Hematopoietic multipotent progenitor cell treated with erythropoietin and hydrocortisone succinate and interleukin-3 and kit ligand, for 8 days (in vitro differentiated cells): ENCODE measurements at places on chromosomes 7 and 10.

DNA sequence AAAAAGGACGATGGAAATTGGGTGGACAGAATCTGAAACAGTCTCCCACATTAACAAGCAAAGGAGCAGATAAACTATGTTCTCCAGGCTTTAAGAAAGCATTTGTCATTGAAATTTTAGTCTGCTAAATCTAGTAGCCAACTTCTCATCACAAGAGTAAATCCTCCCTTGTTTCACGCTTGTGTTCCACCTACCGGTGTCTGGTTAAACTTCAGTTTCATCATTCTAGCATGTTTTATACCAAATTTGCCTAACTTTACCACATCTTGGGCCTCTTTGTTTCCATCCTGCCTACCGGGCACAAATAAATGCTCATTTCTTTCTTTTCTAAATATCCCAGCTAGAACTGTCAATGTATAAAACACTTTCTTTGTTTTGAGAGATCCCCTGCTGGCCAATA lies 5.8 kb downstream of the LIPA start:
- no peak for DNase-seq

GRCh38 chr10:48572414-48572813 lies 32.5 kb downstream of the ARHGAP22 start:
- DNase-seq, result no peak

DNA sequence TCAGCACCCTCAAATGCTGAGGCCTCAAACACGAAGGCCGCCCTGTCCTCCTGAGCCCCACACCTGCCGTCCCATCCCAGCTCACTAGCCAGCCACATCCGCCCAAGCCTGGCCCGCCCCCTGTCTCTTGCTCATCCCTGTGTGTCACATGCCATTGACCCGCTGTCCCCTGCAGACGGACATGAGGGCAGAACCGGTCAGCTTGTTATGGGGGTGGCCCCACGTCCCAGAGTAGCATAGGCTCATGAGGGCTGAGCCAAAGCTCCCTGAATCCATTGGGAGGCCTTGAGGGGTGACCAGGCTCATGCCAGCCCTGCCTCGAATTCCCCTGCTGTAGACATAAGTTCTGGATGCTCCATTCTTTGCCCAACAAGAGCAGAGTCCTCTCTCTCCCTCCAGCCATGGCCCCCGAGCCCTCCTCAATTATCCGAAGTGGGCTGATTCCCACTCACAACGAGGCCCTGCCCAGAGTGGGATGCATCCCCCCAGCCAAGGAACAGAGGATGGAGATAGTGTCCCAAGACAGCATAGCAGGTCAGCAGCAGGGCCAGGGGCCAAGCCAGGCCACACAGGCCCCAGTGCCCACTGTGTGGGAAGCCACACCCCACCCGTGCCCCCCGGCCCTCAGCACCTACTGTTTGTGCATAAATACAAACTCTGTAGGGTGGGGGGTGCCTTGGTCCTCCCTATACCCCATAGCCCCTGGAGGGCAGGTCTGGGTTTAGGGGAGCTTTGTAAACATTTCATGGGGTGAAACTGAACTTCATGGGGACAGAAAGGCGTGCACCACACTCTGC lies 42.1 kb downstream of the EBF3 start:
- no peak for DNase-seq

- no peak for DNase-seq
Observed at GRCh38 chr10:76296957-76297356, 865.5 kb downstream of the LRMDA start.

DNA sequence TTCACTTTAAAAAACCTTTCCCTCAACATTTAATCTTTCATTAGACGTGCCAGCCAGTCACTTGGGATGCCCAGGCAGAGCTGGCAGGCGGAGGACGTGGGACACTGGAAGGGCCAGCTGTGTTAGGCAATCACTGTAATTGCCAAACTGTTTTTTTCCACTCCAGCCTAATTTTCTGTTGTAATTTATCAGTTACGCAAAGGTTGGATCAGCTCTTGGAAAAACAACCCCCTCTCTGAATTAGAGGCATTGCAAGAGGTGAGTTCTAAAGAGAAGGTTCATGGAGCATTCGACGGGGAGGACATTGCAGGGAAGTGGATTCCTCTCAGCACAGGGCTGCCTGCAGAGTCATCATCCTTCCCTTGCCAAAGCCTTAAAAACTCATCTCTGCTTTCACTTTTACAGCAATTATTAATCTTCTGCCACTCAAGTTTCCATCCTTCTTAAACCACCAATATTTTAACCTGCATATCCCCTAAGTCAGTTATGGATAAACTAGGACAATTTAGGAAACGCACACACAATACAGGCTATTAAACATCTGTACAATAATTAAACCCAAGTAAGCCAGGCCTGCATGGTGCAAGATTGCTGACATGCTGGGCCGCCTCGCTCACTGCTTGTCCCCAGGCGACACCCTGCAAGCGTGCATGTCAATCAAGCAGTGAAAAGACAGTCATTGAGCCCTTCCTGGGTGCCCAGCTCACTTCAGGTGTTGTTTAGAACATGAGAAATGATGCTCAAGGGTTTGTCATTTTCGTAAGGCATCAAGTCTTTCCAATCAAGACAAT lies 272.3 kb upstream of the RNF32 start:
- no peak for DNase-seq

GRCh38 chr7:27547401-27547800 lies 115.3 kb downstream of the HIBADH start:
- no peak for DNase-seq

DNA sequence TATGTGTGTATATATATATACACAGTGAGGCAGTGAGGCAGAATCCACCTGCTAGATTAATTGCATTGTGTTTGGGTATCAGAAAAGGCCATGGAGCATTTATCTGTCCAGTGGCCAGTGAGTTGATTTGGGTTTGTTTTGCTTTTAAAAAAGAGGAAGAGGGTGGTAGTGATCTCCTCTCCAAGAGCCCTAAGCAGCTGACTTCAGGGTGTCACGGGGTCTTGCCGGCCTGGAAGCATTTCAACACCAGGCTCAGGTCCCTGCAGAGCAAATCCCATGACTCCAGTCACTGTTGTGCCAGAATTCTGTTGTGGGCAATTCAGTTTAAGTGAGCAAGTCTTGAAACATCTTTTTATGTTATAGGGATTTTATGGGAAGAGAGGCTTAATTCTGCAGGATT lies 30.6 kb upstream of the GPNMB start:
- DNase-seq, result no peak

- peak; percentile 47 for DNase-seq
Observed at GRCh38 chr7:17640730-17641377, 299.4 kb downstream of the SNX13 start.

DNA sequence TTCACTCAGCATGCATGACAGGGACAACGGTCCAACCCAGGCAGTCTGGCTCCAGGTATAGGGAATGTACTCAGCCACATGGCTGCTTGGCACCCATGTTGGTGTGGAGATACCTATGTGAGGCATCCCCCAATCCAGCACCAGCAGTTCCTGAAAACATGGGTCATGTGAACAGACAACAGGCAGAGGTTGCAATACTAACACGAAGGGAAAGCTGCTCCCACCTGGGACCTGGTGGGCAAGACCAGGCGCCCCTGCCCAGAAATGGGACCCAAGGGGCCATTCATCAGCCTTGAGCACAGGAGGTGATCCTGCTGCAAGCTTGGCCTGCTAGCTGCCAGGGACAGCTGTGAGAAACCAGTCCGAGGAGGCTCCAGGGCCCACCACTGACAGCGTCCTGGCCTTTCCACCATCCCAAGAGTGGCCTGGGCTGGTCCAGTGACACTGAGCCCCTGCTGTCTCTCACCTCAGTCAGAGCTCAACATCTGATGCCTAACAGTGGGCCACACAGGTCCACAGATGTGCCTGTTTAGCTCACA lies 142.3 kb downstream of the ARHGAP22 start:
- no peak for DNase-seq

GRCh38 chr7:77222065-77222464 lies 22.4 kb upstream of the FGL2 start:
- DNase-seq, result no peak

DNA sequence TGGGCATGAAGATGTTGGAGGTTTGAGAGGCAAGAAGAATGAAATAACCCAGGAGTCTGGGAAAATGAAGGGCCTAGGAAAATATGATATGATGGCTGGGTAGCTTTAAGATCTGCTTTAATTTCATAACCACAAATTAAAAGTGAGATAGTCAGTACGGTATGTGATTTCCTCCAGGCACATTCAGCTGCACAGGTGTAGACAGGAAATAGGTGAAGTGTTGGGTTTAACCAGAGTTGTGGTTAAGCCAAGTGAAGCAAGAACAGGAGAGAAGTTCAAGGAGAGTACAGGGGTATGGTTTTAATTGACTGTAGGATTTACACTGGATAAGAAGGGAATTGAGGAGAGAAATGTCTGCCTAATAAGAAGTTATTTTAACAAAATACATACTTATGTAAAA lies 2.6 kb downstream of the PNLIPRP3 start:
- DNase-seq, result no peak

- no peak for DNase-seq
Observed at GRCh38 chr7:99557940-99558305, 519 bp upstream of the ZNF655 start.

DNA sequence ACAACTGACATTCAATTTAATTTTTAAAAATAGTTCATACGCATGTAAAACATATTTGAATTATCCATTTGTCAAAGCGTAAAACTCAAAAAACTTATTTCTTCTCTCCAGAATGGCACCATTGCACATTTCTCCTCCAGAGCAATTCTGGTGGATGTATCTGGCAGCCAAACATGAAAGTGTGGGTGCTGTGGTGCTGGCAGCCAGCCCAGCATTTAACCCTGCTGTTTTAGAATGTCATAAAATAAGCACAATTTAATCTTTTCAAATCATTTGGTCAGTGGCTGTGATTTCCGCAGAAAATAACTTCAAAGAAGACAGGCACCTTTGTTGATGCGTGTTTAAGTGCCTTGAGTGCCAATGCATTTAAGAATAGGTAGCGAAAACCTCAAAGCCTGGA lies 302.7 kb upstream of the MEOX2 start:
- DNase-seq, result no peak

- no peak for DNase-seq
Observed at GRCh38 chr7:277228-277627, 12.7 kb upstream of the FOXL3 start.

- no peak for DNase-seq
Observed at GRCh38 chr7:77352665-77353406, 63.3 kb downstream of the GSAP start.

DNA sequence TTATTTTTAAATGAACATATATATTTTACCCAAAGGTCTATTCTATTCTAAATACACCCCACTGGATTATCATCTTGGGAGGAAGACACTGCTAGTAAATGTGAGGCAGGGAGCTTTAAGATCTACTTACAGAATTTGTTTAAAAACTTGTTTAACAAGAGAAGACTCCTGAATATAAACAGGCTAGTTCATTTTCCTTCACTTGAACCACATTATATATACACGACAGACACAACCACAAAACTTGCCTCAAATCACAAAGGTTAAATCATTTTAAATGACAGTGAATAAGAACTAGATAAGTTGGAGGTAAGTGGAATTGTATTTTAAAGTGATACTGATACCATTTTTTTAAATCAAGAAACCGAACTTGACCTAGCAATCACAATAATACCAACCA lies 109.2 kb downstream of the ATE1 start:
- no peak for DNase-seq

DNA sequence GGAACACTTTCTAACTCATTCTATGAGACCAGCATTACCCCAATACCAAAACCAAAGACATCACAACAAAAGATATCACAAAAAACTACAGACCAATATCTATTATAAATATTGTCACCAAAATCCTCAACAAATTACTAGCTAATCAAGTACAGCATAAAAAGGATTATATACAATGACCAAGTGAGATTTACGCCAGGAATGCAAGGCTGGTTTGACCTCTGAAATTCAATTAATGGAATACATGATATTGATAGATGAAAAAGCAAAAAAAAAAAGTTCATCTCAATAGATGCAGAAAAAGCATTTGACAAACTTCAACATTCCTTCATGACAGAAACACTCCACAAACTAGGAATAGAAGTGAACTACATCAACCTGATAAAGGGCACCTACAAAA lies 175.3 kb downstream of the LCOR start:
- no peak for DNase-seq

DNA sequence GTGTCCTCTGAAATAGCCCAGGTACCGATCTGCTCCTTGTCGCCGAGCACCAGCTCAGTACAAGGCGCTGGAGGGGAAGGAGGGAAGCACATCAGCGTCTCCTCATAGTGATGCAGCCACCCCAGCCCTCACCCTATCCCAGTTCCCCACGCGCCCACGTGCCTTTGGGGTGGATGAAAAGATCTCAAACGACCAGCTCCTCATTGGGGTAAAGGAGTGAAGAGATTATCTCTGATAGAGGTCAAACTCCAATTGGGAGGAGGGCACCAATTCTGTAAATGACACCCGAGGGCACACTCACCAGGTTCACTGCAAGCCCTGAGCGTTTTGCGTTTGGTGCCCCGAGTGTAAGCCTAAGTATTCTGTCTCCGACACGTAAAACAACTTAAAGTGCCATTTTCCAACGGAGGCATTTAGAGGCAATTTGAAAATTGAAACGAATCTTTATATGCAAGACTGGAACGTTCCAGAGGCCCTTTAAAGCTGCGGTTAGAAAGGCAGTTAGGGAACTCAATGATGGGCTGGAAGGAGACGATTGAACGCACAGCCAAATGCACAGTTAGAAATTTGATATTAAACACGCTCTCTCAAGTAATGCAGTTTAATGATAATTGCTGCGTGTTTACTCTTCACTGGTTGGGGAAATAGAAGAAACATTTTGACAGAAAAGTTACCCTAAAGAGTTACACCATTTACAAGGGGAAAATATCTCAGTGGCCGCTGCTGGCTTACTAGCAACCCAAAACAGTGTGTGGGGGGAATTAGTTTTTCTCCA lies 8.9 kb upstream of the EMX2 start:
- DNase-seq, result no peak

GRCh38 chr7:128217030-128217805 lies 23.9 kb upstream of the LEP start:
- DNase-seq, result peak; percentile 12

DNA sequence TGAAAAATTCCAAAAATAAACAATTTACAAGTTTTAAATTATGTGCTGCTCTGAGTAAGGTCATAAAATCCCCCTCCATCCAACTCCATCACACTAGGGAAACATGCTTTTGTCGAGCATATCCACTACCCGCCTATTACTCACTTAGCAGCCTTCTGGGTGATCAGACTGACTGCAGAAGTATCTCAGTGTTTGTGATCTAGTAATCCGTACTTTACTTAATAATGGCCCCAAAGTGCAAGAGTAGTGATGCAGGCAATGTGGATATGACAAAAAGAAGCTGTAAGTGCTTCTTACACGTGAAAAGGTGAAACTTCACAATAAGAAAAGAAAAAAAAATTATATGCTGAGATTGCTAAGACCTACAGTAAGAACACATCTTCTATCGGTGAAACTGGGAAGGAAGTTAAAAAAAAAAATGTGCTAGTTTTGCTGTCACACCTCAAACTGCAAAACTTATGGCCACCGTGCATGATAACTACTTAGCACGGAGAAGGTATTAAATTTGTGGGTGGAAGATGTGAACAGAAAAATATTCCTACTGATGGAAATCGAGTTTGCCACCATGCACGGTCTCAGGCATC lies 43.2 kb downstream of the SEMA3C start:
- DNase-seq, result no peak

- DNase-seq, result no peak
Observed at GRCh38 chr10:32906595-32906994, 51.4 kb downstream of the ITGB1 start.

- peak; percentile 51 for DNase-seq
Observed at GRCh38 chr7:151518105-151518946, 1.4 kb downstream of the RHEB start.
